ENCODE measurements at places on chromosomes 13 and 19. TPM values are rescaled to one million over a fixed set of nuclear protein-coding genes. Genes with fewer than 3 reads are reported as not detected.

The IL17D gene
- total RNA-seq, result 2.3 TPM

The ARHGAP45 gene
- 0.83 TPM for total RNA-seq

- no peaks in the 10 kb centered on the region for H3K27me3 ChIP-seq
- no peaks in the 10 kb centered on the region for H3K4me1 ChIP-seq
- peaks cover 42% of the 10 kb centered on the region for H3K36me3 ChIP-seq
- H3K4me3 ChIP-seq, result no peak overlapping the region
- no peak overlapping the region for H3K27ac ChIP-seq
Measured at GRCh38 chr19:42198676-42199439, 18.6 kb downstream of the DEDD2 start.

GRCh38 chr19:47280183-47280797 lies 5.6 kb downstream of the INAFM1 start:
- H3K27me3 ChIP-seq, result no peaks in the 10 kb centered on the region
- DNase-seq, result no peak
- H3K4me3 ChIP-seq, result no peak overlapping the region
- peaks cover 19% of the 10 kb centered on the region for H3K4me1 ChIP-seq
- H3K36me3 ChIP-seq, result no peaks in the 10 kb centered on the region
- no peak overlapping the region for H3K27ac ChIP-seq

The BRSK1 gene
- total RNA-seq, result not detected

DNA sequence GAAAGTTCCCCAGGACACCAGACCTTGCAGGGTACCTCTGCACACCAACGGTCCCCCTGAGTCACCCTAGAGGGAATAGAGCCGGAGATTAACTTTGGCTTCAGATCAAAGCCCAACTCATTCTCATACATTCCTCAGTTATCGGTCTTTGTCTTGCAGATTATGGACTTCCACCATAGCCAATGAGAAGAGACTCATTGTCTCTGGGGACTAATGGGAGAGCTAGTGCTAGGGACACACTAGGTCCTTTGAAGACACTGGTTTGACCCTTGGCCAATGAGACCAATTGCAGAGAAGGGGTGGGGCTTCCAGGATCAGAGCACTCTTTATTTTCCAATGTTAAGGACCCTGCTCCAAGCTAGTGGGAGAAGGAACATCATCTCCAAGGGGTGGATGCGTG lies 6.1 kb downstream of the KLK7 start:
- H3K4me1 ChIP-seq, result no peaks in the 10 kb centered on the region
- no peaks in the 10 kb centered on the region for H3K36me3 ChIP-seq
- no peak for DNase-seq
- H3K27ac ChIP-seq, result no peak overlapping the region
- no peak overlapping the region for H3K4me3 ChIP-seq

GRCh38 chr13:110936519-110936918 lies 21.6 kb upstream of the ANKRD10 start:
- no peak overlapping the region for H3K4me3 ChIP-seq
- DNase-seq, result no peak
- H3K27ac ChIP-seq, result no peak overlapping the region
- H3K27me3 ChIP-seq, result no peaks in the 10 kb centered on the region
- H3K36me3 ChIP-seq, result no peaks in the 10 kb centered on the region

The LIM2 gene
- total RNA-seq, result not detected

The PRTN3 gene
- total RNA-seq, result not detected

DNA sequence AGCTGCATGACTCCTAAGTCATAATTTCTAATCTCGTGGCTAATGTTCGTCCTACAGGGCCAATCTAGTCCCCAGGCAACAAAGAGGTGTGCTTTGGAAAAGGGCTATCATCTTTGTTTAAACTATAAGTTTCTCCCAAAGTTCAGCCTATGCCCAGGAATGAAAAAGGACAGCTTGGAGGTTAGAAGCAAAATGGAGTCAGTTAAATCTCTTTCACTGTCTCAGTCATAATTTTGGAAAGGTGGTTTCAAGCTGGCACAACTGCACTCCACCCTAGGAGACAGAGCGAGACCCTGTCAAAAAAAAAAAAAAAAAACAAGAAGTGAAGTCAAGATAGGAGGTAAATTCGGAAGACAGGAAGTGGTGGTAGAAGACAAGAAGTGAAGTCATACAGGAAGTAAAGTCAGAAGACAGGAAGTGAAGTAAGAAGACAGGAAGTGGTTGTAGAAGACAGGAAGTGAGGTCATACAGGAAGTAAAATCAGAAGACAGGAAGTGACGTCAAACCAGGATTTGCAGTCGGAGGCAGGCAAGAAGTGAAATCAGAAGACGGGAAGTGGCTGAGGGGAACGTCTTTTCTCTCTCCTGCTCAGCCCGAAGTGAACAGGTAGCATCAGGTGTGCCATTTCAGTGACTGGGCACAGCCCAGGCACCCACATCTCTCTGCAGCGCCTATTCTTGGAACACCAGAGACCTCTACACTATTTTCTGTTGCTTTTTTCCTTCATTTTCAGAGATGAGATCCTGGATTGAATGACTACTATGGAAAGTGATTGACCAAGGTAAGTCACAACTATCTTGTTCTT lies 32.2 kb downstream of the GP6 start:
- no peak for DNase-seq
- H3K4me1 ChIP-seq, result no peaks in the 10 kb centered on the region
- peak overlapping the region; percentile 26 for H3K4me3 ChIP-seq
- no peak overlapping the region for H3K27ac ChIP-seq

The ZBTB32 gene
- total RNA-seq, result not detected

DNA sequence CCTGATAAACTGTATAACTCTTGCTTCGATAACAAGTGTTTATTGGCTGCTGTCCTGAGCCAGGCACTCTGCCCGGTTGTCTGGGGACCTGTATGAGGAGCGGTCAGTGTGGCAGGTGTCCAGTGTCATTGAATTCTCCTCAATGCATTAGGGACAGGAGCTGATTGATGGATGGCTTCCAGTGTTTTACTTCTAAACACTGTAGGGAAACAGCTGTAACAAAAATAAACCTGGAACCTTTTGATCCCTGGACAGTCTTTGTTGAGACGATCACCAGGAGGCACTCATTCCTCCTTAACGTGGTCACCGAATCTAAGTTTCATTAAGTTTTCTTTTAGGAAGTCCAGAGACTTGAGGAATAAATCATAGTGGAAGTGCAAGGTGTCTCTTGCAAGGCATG lies 17.9 kb downstream of the UBAC2 start:
- no peak overlapping the region for H3K4me3 ChIP-seq
- DNase-seq, result peak; percentile 50
- peaks cover 64% of the 10 kb centered on the region for H3K4me1 ChIP-seq
- no peaks in the 10 kb centered on the region for H3K27me3 ChIP-seq
- H3K27ac ChIP-seq, result peak overlapping the region; percentile 79
- no peaks in the 10 kb centered on the region for H3K36me3 ChIP-seq

The ZNF93 gene
- total RNA-seq, result 1.0 TPM

- H3K4me3 ChIP-seq, result no peak overlapping the region
- no peaks in the 10 kb centered on the region for H3K4me1 ChIP-seq
- H3K27me3 ChIP-seq, result no peaks in the 10 kb centered on the region
- no peaks in the 10 kb centered on the region for H3K36me3 ChIP-seq
- DNase-seq, result no peak
Measured at GRCh38 chr19:10683064-10683426, 18.2 kb upstream of the QTRT1 start.

DNA sequence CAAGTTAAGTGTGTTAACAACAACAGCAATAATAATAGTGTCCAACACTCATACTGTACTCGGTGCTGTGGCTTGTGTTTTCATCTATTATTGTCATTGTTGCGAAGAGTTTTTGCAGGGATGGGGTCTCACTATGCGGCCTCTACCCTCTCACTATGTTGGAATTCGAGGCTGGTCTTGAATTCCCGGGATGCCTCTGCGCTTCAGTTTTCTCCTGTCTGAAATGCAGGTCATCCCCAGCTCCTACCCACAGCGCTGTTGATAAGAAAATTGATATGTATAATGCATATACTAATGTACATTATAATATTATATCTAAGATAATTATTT lies 4.9 kb upstream of the SBK3 start:
- no peaks in the 10 kb centered on the region for H3K27me3 ChIP-seq
- peaks cover 70% of the 10 kb centered on the region for H3K4me1 ChIP-seq
- H3K27ac ChIP-seq, result peak overlapping the region; percentile 90
- H3K4me3 ChIP-seq, result peak overlapping the region; percentile 52

Measured in gastrocnemius medialis (tissue), 4 donors.